Activated CD4-positive, alpha-beta T cell treated with anti-CD3 and anti-CD28 coated beads, Interleukin-2, amount 50 U/mL, for 4 hours (primary cell): ENCODE measurements at places on chromosomes 3 and 15.

GRCh38 chr3:32592011-32592410 lies 21.4 kb upstream of the DYNC1LI1 start:
- DNase-seq = no peak

DNA sequence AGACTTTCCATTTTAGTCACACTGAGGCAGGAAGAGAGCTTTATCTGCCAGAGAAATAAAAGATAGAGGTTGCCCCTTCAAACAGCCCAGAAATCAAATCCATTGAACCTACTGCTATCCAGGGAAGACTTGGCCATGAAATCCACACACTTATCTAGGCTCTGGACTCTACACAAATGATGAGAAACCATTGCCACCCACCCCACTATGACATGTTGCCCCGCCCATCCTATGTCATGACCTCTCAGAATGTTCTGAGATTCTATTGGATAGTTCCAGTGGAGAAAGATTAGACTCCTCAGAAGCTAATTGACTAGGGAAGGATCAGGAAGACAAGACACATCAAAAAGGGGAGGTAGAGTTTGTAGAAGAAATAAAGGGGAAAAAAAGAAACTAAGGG lies at the start of gene TMCO5A:
TSS of gene TMCO5A (plus strand) at position 301 of the 400 bp plus-strand sequence. CDS start 1,684 bp downstream, outside the sequence.
- no peak for DNase-seq

- DNase-seq = no peak
Observed at GRCh38 chr15:50330921-50331320, 24.1 kb downstream of the GABPB1 start.

GRCh38 chr15:92082006-92082843 lies 228.7 kb downstream of the SLCO3A1 start:
- peak; percentile 41 for DNase-seq

DNA sequence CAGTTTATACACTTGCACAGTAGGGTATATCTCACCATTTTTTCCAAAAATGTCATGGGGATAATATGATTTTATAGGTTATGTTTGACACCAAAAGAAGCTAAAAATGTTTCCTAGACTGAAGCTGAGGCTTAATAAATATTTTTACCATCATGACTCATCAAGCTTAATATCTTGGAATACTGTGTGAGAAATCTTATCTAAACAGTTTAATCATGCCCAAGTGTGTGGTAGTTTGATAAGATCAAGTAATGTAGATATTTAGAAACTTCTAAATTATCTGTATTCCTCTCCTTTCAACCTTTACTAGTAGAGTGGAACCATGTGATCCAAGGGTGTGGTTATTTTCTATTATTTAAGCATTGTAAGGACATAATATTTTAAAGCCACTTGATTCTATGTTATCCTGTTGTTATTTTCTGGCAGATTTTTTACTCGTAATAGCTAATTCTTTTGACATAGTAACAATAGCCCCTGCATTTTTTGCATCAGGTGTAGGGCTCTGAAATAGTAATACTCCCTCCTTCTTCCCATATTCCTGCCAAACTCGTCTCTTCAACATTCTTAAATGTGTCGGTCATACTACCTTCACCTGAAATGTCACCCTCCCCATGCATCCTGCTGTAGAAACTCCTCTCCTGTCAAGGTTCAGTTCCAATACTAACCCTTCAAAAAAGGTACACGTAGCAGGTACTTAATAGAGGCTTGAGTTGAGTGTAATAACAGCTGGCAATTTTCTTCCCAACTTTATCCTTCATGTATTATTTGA lies 729.6 kb downstream of the NLGN1 start:
- no peak for DNase-seq

DNA sequence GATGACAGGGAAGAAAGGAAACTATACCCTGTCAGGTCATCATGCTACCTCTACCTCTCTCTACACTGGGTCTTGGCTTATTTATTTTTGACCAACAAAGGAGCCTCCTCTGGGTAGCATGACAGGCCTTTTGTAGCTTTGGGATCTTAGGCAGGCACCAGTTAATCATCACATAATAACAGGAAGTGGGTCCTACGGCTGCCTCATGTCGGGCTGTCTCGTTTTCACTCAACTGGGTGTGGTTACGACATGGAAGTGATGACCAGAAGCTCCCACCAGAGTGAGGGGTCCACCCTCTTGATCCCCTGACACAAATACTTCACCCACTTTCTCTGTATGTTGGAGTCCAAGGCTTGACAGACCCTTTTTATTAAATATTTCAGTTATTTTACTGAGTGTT lies 105.3 kb downstream of the CD47 start:
- no peak for DNase-seq

DNA sequence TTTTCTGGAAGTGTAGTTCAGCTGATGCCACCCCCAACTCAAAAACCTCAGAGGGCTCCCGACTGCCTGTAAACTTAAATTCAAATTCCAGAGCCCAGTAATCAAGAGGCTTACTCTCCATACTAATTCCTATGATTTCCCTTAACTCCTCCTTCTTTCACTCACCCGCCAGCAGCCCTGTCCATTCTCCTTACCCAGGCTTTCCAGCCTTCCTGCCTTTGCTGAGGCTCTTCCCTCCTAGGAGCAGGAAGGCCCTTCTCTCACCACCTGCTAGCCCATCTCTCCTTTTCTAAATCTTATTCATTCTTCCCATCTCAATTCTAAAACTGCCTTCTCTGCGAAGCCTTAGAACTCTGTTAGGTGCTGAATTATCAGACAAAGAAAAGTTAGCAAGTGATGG lies 30.4 kb downstream of the RORA start:
- DNase-seq = no peak

DNA sequence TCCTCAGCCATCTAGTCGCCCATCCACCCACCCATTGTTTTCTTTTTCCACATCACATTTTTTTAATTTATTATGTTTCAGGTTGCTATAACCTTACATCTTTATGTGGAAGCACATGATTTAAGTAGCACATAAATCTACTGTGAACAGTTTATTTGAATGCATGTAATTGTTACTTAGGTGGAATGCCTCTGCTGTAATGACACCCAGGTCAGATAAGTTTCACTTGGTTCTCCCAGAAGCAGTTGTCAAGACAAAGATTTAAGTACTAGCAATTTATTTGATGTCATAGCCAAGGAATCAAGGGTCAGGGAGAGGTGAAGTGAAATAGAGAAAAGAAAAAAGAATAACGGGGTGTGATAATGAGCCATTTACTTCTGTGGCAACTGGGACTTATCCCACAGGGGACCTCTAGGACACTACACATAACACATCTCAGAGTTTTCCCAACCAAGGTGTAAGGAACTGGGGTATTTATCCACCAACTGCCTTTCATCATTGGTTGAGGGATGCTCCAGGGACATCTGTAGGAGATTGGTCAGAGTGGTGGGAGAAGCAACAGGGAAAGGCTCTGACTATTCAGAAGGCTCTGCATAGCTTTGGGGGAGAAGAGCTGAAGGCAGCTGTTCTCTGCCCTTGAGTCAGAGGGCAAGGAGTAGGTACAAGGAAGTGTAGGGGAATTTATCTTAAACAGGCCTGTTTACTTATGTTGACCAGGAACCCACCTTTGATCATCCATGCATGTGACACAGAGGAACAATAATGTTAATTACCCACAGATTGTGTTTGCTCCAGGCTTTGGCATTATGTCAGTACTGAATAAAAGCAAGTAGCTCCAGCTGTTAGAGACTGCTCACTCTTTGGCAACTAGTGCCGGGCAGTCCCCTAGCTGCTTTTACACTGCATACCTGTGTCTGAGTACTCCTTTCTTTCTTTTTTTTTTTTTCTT lies 94.8 kb downstream of the CD200R1L start:
- DNase-seq = no peak

DNA sequence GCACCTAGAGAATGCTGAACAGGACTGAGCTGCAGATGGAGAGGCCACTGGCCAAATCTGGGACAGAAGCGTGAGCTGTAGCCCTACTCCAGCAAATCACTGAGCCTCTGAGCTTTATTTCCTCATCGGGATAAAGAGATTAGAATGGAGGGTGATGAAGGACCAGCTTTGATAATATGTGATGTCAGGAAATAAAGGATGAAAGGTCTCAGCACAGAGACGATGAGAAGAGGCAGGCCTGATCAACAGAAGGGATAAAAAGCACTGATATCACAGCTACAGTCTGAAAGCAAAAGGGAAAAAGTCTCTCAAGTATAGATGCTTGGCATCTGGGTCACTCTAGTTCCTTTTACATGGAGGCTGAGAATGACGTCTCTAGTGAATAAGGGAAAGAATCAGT lies 70.0 kb downstream of the DHX30 start:
- DNase-seq = no peak

GRCh38 chr3:21803604-21804003 lies 52.6 kb upstream of the ZNF385D start:
- no peak for DNase-seq

GRCh38 chr3:101984356-101984755 lies 135.0 kb downstream of the NFKBIZ start:
- no peak for DNase-seq

- no peak for DNase-seq
Observed at GRCh38 chr3:103918336-103918735, 1448.4 kb upstream of the ALCAM start.

DNA sequence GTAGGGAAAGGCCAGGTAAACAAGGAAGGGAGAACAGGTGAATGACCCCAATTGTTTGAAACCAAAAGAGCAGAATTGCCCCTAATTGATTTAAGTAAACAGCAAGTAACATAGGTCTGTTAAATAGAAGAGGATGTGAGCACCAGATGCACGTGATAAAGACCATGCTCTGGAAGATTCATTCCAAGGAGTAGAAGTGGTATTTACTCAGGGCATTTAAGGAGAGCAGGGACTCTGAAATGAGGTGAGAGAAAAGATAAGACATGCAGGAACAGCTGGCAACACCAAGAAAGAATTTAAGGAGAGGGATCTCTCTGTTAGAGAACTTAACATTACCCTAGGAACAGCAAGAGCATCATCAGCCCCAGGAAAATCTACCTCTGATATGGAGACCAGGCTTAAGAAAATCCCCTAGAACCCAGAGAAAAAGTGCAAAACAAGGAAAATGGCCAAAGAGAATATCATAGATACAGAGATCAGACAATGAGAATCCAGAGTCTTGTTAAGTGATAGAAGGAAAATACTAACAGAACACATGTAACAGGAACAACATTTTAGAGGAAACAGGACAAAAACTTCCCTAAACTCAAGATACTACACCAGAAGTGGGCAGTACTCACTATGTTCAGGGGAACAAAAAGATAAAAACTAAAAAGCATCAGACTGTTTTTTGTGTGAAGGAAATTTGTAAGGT lies 6.4 kb downstream of the NUDT16 start:
- no peak for DNase-seq

- DNase-seq = no peak
Observed at GRCh38 chr3:73394240-73394639, 230.5 kb downstream of the PDZRN3 start.

DNA sequence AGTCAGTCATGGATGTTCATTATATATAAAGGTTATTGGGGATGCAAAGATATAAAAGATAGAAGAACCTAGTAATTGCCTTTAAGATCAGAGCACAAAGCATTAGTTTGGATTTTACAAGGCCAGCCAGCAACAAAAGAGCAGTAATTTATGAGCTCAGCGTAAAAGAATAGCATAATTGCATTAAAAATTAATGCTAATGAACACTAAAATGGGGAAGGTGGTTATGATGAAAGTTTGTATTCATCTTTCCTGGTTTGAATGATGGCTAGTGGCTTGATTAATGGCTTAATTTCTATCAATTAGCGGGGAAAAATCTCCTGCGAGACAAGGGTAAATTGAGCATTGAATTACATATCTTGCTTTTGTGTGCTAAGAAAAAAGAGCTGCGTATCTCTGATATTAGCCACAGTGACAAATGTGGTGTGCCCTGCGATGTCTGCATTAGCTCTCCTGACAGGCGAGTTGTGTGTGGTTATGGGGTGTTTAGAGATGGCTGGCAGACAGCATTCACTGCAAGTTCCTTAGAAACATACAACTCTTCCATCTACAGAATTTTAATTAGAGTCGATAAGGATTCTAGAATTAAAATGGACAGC lies 42.8 kb upstream of the MLF1 start:
- no peak for DNase-seq

GRCh38 chr3:23085261-23085660 lies 117.9 kb upstream of the UBE2E2 start:
- DNase-seq = no peak

DNA sequence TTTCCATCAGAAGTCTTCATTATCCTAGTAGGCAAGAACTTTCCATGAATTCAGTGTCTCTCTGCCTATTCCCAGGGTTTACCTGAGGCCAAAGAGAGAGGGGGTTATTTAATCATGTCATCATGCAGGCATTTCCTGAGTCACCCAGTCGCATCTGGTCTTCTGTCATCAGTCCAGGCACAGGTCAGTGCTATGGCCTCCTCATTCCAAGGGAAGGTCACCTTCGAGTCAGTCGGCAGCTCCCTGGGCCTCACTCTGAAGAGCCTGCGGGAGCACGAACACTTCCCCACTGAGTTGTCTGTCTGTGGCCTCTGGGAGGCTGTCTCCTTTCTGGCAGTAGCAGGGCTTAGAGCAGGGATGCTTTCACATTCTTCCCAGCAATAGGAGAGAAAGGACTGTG lies 26.2 kb upstream of the LRTM1 start:
- DNase-seq = no peak

DNA sequence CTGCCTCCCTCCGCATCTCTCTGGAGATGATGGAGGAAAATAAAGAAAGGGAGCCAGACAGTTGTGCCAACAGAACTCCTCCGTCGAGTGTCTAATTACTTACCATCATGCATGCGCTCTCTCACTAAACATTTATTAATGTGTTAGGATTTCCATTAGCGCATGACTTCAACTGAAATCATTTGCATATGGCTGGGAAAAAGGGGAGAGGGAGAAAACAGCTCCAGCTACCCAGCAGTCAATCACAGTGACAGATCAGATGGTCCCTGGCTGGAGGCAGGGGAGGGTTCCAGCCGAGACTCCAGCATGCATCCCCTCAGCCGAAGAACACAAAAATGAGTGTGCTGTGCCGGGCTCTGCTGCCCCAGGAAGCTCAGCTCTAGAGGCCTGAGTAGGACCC lies 6.8 kb upstream of the RHO start:
- DNase-seq = no peak

GRCh38 chr3:182904164-182904563 lies 76.2 kb downstream of the DCUN1D1 start:
- DNase-seq = no peak
